ENCODE measurements at places on chromosomes 4 and X.

DNA sequence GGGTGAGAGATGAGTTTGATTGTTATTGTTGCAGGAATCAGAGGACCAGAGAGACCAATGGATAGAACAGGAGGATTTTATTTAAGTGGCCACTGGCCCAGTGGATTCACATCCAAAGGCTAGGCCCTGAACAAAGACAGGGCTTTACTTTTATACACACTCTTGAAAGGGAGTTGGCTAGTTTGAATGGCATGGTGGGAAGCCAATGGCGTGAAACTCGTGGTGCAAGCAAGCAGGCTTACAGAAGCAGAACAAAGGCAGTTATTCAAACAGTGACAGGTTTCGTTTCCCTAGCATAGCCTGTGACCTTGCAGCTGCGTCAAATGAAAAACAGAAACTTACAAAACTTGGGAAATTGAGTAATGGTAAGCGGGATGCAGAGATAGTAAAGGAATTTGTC lies 110.2 kb upstream of the PRDX4 start:
- DNase-seq: no peak

- no peak for DNase-seq
Measured at GRCh38 chr4:170080496-170080895, 9.3 kb downstream of the AADAT start.

DNA sequence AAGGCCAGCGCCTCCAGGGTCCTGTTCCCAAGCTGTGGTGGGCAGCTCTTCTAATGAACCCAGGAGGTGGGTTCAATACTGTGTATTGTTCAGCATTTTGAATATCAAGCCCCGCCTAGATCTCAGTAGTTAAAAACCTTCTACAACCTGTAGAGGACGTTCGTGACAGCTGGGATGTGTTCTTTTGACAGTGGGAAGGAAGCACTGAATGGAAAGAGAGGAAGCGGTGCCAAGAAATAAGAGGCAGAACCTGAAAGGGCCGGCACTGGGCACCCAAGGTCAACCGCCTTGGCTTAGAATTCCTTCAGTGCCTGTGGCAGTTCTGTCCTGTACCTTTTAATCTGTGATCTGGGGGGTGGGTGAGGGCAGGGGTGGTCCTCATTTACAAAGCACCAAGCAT lies 73.1 kb downstream of the CC2D2A start:
- no peak for DNase-seq

DNA sequence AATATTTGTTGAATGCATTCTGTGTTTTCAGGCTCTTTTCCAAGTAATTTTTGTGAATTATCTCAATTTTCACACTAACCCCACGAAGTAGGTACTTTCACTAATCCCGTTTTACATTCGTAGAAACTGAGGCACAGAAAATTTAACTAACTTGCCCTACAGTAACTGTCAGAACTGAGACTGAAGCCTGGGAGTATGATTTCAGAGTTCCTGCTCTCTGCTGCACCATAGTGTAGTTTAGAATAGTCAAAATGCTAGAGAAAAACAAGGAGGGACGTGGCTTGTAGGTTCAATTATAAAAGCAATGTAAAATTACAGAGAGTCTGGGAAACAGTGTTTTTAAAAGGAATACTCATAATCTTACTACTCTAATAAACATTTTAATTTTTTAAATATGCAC lies 2.2 kb downstream of the CLCN3 start:
- DNase-seq: no peak

DNA sequence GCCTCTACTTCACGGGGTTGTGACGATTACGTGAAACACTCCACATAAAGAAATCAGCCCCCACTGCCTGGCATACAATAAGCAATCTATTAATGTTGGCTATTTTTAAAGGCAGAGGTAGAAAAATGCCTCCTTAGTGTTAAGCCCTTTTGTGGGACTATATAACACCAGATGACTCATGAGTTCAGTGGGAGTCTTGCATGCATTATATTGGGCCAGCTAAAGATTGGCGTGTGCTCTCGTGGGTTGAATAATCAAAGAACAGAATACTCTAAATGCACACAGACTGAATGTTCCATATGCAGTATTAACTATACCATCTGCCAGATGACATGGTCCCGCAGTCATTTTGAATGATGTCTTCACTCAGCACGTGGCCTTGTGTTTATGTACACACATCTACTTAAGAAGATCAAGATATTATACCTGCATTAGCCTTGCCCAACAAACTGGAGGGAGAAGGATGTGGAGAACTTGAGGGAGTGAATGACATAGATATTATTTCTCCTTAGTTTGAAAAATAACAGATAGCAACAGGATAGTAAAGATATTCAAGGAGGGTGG lies 85.0 kb upstream of the MYOZ2 start:
- no peak for DNase-seq

GRCh38 chr4:147755561-147756295 lies 23.8 kb downstream of the ARHGAP10 start:
- no peak for DNase-seq

- no peak for DNase-seq
Measured at GRCh38 chr4:7195546-7196287, 3.4 kb downstream of the SORCS2 start.

DNA sequence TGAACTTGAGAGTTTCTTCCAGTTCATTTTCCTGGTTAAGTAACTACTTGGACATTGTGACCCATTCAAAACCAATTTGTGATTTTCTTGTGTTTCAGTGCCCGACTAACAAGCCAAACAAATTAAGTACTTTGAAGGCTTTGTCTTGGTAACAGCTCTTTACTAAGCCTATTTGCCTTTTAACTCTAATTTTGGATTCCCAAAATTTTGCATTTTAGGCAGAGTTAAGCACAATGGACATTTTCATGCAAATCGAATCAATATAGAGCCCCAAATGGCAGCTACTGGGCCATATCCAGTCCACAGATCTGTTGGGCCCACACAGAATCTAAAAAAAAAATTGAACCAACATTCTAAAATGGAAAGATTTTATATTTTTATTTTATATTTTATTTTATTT lies 31.4 kb upstream of the CHRNA9 start:
- no peak for DNase-seq

DNA sequence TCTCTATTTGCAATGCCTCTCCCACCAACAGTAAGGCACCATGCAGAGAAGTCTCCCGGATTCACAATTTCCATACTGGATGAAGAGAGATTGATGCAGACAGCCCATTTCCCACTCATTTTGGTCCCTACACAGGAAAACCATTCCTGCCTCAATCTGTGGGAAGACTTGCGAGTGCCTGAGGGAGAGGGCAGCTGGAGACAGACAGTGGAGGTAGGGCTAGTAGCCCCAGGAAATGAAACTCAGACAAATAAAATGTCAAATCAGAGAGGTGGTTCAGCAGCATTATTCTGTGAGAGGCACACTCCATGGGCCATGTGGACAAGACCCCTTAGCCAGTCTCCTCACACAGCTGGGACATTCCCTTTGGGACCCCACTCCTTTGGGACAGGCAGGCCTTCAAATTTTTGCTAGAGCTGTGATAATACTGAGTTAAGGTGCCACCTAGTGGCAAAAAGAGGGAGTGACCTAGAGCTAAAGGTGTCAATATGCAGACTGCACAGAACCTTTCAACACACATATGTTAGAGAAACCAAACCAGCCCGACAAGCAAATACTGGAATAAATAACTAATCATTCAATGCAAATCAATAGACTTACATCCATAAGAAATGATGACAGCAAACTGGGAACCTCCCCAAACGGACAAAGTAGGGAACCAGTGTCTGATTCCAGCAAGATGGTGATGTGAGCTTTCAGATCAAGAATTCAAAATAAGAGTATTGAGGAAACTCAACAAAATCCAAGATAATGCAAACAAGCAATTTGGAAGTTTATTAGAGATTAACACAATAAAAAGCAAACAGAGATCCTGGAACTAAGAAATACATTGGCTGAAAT lies 1865.3 kb upstream of the AGA start:
- peak; percentile 0 for DNase-seq

DNA sequence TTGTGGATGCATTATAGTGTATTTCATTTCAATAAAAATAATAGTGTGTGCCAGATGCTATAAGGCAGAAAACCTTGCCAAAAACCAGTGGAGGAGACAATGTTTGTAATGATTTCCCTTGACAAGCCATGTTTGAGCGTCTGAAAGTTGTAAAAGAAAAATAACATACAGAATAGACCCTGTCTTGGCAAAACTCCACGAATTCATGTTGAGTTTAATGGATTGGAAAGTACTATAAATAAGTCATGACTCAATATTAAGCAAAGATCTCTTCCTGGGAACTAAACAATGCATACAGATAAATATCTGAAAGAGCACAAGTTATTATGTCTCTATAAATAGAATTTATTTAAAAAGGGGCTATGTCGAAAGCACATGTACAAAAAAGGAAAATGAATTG lies 543.5 kb downstream of the GABRG1 start:
- peak; percentile 52 for DNase-seq

- DNase-seq: no peak
Measured at GRCh38 chr4:106019771-106020170, 124.5 kb downstream of the NPNT start.

- no peak for DNase-seq
Measured at GRCh38 chrX:50617183-50617582, 146.6 kb upstream of the DGKK start.

DNA sequence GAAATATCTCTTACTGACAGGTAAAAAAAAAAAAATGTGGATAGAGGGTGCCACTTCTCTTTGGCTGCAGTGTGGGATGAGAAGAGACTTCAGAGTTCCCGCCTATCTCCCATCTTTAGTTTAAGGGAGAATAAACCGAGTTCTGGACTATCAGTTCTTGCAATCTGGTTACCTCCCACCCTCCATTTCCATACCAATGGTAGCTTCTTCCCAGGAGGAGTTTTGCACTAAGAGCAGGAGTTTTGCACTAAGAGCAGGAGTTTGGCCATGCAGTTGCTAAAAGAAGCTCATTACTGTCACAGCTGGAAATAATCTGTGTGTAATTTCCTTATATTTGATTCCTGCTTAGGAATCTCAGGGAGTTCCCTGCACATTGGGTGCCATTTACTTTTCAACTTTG lies 10.8 kb upstream of the GUCY1B1 start:
- DNase-seq: no peak

GRCh38 chrX:48956728-48957414 lies 536 bp downstream of the OTUD5 start:
- DNase-seq: no peak

DNA sequence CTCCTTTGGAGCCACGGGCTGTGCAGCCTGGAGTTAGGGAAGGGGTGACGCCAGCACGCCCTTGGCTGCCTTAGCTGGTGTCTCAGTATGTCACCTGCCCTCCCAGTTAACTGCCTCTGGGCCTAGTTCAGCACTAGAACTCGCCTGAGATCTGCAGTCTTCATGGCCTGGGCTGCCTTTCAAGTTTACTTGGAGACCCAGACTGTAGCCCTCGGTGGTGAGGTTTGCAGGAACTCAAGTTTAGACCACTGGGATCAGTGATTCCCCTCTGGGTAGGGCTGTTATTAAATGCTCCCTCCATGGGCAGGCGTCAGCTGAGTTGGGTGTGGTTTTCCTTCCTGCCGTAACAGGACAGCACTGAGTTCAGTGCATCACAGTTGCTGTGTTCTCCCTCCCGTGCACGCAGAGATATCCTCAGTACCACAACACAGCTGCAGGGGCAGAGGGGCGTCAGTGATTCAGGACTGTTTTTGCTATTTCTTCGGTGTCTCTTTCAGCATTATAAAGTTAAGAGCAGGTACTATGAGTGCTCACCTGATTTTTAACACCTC lies 30.5 kb downstream of the PLAC8 start:
- no peak for DNase-seq

DNA sequence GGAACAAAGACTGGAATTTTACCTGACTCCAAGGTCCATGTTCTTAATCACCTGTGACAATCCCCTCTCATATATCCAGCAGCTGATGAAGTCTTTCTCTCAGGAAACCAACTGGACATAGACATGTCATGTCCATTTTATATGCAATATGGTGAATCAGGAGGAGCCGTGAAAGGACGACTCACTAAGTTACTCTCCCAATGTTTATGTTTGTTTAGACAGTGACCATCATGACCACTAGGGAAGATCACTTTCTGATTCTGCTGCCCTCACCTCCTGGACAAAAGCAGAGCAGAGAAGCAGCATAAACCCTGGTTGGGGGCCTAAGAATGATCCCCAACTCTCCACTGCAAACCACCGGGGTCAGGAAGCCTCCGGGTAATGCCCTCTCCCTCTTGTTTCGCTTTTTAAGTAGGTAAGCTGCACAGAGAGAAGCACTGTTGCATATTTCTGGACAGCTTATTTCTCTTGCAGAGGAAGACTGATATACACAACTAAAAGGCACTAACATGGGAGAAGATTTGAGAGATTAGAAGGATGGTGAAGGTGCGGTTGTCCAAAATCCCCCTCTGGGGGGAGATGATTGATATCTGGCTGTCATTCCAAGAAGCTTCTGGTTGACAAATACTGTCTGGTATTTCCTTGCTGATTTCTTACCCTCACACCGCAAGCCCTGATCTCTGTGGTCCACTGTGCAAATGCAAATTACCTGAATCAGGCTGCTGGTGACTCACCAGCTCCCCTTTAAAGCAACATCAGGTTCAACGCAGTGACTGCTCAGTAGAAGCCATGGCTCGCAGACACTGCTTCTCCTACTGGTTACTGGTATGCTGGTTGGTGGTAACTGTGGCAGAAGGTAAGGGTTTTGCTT lies at the start of gene ODAPH:
TSS of gene ODAPH (plus strand) at position 773 of the 871 bp plus-strand sequence. CDS start at position 790, 17 bp downstream.
- DNase-seq: no peak

- DNase-seq: no peak
Measured at GRCh38 chr4:158771776-158772175, 3.0 kb downstream of the FNIP2 start.

DNA sequence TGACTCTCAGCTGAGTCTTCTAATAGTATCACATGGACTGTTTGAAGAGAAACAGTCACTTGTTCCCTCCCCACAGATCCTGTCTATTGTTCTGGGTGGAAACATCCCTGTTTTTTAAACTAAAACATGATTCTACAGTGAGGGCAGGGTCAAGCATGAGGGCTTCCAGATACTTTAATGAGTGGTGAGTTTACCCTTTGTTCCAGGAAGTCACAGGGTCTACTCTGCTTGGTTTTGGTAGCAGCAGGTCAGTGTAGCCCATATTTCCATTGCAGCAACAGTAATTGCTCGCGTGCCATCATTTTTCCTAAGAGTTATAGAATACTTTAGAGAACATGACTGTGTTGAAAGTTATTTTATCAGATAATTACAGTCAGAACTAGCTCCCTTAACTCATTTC lies 87.4 kb downstream of the ZNF732 start:
- DNase-seq: no peak

DNA sequence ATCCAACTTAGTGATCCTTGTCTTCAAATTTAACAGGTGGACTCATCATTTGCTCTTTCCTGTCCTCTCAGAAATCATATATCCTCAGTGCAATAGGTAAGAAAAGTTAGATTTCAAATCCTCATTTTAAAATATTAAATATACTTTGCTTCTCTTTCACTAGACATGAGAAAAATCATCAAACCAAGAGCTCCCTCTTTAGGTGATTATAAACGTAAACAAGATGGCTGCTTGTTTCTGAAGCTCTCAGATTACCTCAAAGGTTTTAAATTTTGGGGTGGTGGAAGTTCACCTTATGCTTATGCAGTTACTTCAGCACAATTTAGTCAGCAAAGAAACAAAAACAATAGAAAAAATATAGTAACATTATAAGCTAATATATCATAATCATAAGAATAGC lies 27.3 kb downstream of the CSN3 start:
- no peak for DNase-seq
